ENCODE measurements at places on chromosomes 5 and 9. TPM values are rescaled to one million over a fixed set of nuclear protein-coding genes. Genes with fewer than 3 reads are reported as not detected.

GRCh38 chr5:112371067-112371466, 48.0 kb downstream of the EPB41L4A start:
- H3K36me3 ChIP-seq = no peaks in the 10 kb centered on the region
- no peak overlapping the region for H3K27ac ChIP-seq
- H3K27me3 ChIP-seq = no peaks in the 10 kb centered on the region
- H3K4me3 ChIP-seq = no peak overlapping the region
- DNase-seq = no peak

DNA sequence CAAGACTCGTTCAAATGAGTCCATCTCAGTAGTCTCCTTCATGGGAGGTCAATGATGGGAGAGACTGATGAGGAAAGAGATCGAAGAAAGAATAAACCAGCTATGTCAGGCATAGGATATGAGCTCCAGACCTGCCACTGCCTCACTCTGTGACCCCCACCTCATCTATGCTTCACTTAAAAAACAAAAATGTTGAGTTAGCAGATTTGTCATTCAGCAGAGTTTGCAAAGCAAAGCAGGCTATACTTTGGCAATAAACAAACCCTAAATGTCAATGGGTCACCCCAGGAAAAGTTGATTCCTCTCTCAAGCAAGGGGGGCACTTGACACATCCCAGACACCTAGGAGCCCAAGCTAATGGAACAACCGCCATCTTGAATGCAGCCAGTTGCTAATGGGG, 117.0 kb downstream of the GABBR2 start:
- no peak for DNase-seq
- H3K27me3 ChIP-seq = no peaks in the 10 kb centered on the region
- no peaks in the 10 kb centered on the region for H3K36me3 ChIP-seq
- H3K27ac ChIP-seq = no peak overlapping the region
- H3K4me3 ChIP-seq = no peak overlapping the region

DNA sequence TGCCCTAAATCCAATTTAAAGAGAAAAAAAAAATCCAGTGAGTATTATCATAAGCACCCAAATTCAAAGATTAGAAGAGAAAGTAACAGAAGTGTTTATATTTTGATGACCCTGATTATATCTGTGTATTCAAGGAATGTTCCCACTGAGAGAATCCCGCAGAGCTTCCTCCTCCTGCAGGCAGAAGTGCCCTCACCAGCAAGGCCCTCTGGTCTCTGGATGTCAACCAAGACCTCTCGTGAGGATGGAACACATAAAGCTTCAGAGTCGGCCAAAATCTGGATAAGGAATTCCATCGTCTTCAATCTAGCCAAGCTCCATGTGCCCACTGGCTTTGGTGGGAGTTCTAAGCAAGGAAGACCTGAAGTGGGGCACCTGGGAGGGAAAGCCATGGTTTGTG, 18.1 kb downstream of the PTCH1 start:
- H3K4me3 ChIP-seq = no peak overlapping the region
- peaks cover 86% of the 10 kb centered on the region for H3K27me3 ChIP-seq
- no peak overlapping the region for H3K27ac ChIP-seq
- DNase-seq = no peak

DNA sequence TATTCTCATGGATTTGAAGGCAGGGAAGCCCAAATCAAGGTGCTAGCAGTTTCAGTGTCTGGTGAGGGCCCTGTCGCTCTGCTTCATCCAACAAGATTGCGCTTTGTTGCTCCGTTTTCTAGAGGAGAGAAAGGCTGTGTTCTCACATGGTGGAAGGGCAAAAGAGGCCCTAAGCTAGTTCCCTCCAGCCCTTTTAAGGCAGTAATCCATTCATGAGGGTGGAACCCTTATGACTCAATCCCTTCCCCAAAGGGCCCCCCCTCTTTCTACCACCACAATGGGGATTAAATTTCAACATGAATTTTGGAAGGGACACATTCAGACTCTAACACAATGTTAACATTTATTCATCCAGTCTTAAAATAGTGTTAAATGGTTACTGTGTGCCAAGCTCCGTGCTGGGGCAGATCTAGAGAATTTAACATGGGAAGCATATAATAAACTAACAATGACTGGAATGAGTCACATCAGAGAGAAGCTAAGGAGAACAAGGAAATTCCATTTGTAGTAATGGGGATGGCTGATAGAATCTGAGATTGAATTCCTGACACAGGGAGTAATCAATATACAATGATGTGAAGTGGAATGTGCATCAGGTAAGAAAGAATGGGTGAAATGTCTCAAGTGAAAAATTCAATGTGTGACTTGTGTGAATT, 382.8 kb upstream of the ZNF608 start:
- no peaks in the 10 kb centered on the region for H3K4me1 ChIP-seq
- no peak overlapping the region for H3K4me3 ChIP-seq
- no peak overlapping the region for H3K27ac ChIP-seq

DNA sequence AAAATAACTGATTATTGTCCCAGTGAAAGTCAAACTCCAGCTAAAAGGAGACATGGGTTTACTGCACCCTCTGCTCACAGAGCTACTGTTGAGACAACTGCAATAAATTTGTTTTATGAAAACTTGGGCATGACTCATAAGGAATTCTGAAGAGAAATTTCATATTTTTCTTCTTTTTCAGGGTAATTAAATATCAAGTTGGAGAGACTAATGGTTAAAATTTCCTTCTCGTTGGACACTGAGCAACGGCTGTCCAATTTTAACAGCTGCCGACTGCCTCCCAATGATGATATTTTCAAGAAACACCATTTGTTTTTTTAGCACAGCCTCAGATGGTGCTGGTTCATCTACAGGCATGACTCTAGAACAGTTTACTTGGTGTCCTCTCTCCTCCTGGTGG, 259.2 kb upstream of the RGMB start:
- no peaks in the 10 kb centered on the region for H3K4me1 ChIP-seq
- no peak overlapping the region for H3K4me3 ChIP-seq
- H3K27ac ChIP-seq = no peak overlapping the region
- H3K27me3 ChIP-seq = no peaks in the 10 kb centered on the region
- H3K36me3 ChIP-seq = no peaks in the 10 kb centered on the region
- DNase-seq = no peak

- no peak for DNase-seq
- H3K4me1 ChIP-seq = no peaks in the 10 kb centered on the region
- no peak overlapping the region for H3K27ac ChIP-seq
- H3K4me3 ChIP-seq = no peak overlapping the region
These were observed 48.4 kb upstream of the FOXI1 start for GRCh38 chr5:170057311-170057710.

DNA sequence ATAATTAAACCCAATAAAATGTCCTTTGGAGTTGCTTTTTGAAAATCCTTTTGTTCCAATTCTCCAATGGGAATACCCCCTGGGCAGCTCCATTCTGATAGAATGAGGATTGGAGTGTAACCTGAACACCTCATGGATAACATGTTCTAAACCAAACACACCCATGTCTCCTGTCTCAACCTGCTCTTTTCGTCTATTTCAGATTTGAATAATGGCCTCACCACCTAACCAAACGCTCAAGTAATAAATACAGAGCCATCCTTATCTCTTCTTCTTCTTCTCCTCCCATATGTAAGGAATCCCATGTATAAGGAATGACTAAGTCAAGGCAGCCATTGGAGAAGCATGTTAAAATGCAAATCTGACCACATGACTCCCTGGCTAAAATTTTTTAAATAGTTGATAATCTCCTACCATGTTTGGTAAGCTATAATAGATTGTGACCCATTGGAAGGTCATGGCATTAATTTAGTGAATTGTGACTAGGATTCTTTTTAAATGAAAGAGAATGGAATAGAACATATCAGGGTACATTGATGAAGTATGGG, 26.0 kb downstream of the ELL2 start:
- no peaks in the 10 kb centered on the region for H3K4me1 ChIP-seq
- DNase-seq = no peak
- H3K36me3 ChIP-seq = no peaks in the 10 kb centered on the region
- H3K4me3 ChIP-seq = no peak overlapping the region

The RANBP17 gene
- total RNA-seq = 6.8 TPM

The SLC45A2 gene
- total RNA-seq = not detected

The ZDHHC21 gene
- 4.8 TPM for total RNA-seq

The FBP1 gene
- total RNA-seq = 0.76 TPM
